CD4-positive, alpha-beta T cell (primary cell): ENCODE measurements at places on chromosomes 13 and 19. TPM values are rescaled to one million over a fixed set of nuclear protein-coding genes. Genes with fewer than 3 reads are reported as not detected.

GRCh38 chr13:97136418-97136817, 85.7 kb upstream of the MBNL2 start:
- H3K27ac ChIP-seq: no peak overlapping the region
- no peak for DNase-seq

DNA sequence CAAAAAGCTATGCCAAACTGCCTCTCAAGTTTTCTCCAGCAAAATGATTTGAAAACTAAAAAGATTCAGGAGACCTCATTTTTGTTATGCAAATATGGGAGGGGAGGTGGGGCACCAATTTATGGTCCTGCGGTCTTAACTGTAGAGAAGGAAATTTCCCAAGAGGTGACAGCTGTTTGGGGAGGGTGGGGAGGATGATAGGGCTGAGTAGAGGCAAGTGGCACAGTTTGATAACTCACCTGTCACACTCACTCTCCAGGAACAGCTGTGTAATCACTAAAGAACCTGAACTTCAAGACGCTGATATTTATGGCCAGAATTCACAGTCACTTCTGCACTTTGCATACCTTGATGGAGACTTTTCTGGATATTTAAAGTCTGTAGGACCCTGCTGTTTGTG, 232.9 kb upstream of the STARD13 start:
- no peak overlapping the region for H3K4me3 ChIP-seq
- H3K27ac ChIP-seq: no peak overlapping the region
- no peak for DNase-seq
- no peaks in the 10 kb centered on the region for H3K27me3 ChIP-seq
- no peaks in the 10 kb centered on the region for H3K36me3 ChIP-seq
- H3K4me1 ChIP-seq: no peaks in the 10 kb centered on the region

The DMKN gene
- total RNA-seq: not detected

DNA sequence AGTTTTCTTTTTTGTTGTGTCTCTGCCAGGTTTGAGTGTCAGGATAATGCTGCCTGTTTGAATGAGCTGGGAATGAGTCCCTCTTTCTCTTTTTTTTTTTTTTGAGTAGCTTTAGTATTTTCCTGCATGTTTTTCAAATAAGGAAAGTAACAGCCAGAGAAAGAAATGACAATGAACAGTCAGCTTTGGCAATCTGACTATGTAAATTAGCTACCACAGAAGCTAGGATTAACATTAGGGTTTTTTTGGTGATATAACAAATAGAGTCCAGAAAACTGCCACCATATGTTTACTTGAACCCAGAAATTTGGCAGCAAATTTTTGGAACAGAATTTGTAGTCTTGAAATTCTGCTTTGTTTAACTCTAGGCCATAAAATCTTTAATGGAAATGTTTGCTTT, 50.5 kb downstream of the SGCG start:
- no peaks in the 10 kb centered on the region for H3K27me3 ChIP-seq
- no peak overlapping the region for H3K27ac ChIP-seq
- H3K4me3 ChIP-seq: no peak overlapping the region
- DNase-seq: no peak
- H3K36me3 ChIP-seq: no peaks in the 10 kb centered on the region

The PLK5 gene
- not detected for total RNA-seq

GRCh38 chr19:48656840-48657474, 11.0 kb upstream of the CA11 start:
- H3K27ac ChIP-seq: no peak overlapping the region
- H3K27me3 ChIP-seq: no peaks in the 10 kb centered on the region
- H3K4me1 ChIP-seq: peaks cover 16% of the 10 kb centered on the region
- no peak for DNase-seq
- H3K4me3 ChIP-seq: no peak overlapping the region

GRCh38 chr19:7216373-7216902, 77.8 kb downstream of the INSR start:
- H3K27ac ChIP-seq: no peak overlapping the region
- H3K27me3 ChIP-seq: no peaks in the 10 kb centered on the region
- H3K4me1 ChIP-seq: no peaks in the 10 kb centered on the region
- no peaks in the 10 kb centered on the region for H3K36me3 ChIP-seq
- H3K4me3 ChIP-seq: no peak overlapping the region
- no peak for DNase-seq

The CEACAM4 gene
- 0.84 TPM for total RNA-seq

The OR7A5 gene
- not detected for total RNA-seq

DNA sequence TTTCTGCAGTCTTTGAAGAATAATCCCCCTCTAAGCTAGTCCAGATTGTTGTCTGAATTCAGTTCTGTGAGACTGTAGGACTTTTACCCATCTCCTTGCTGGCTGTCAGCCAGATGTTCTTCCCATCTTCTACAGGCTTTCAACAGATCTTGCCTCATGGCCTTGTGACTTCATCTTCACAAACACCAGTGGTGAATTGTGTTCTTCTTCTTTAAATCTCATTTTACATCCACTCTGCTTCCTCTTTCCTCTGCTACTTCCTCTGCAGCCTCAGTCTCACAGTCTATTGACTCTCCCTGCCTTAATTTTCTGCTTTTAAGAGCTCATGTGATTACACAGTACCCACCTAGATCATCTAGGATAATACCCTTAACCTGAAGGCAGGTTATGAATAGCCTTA, 859.0 kb upstream of the SLITRK1 start:
- H3K27ac ChIP-seq: no peak overlapping the region
- H3K36me3 ChIP-seq: no peaks in the 10 kb centered on the region
- H3K4me3 ChIP-seq: no peak overlapping the region
- no peak for DNase-seq

DNA sequence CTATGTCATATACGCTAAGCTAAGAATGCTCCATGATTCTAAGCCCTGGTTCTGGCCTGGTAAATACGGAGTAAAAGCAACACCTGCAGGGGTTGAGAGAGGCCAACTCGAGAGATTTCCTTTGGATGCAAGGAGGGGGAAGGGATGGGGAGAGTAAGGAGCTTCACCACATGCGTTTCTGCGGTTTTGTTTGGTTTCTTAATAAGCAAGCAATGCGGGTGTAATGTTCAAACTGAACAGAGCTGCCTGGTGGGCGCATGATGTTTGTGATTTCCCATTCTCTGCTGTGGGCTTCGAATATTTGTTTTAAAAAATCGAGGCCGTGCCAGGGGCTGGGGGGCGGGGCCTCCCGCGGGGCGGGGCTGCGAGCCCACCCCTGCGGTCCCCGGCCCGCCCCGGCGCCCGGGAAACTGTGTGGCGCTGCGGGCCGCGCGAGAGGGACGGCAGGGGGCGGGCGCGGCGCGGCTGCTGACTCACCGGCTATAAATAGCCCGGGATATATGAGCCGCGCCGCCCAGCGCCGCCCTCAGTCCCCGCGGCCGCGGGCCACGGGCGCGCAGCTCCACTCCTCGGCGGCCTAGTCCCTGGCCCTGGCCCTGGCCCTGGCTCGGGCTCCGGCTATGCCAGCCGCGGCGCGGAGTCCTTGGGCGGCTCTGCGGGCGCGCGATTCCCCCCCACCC, 5.1 kb downstream of the BBC3 start:
- peaks cover 13% of the 10 kb centered on the region for H3K36me3 ChIP-seq
- H3K4me3 ChIP-seq: peak overlapping the region; percentile 56
- H3K4me1 ChIP-seq: peaks cover 48% of the 10 kb centered on the region
- peak; percentile 79 for DNase-seq
- H3K27me3 ChIP-seq: no peaks in the 10 kb centered on the region
- H3K27ac ChIP-seq: no peak overlapping the region

The NLRP5 gene
- not detected for total RNA-seq

GRCh38 chr19:17323964-17324332, 10.7 kb downstream of the ANO8 start:
- H3K27me3 ChIP-seq: no peaks in the 10 kb centered on the region
- H3K27ac ChIP-seq: no peak overlapping the region
- H3K4me1 ChIP-seq: peaks cover 15% of the 10 kb centered on the region
- no peak overlapping the region for H3K4me3 ChIP-seq

The FXYD3 gene
- not detected for total RNA-seq

The LRRC63 gene
- total RNA-seq: not detected

DNA sequence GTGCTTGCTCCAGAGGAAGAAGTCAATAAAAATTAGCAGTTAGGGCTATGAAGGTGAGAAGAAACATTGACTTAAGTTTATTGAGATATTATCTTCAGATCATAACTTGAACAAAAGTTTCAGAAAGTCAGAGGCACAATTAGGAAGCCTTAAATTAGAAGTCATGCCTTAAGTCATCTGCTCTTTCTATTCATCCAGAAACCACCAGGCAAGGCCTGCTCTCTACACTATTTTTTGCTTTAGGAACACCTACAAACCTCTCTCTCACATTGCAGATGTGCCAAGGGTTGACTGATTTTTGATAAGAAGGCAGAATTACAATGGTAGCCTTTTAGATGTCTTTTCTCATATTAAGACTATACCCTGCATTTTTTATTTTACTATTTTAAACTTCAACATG, 268.7 kb downstream of the SPRY2 start:
- H3K4me1 ChIP-seq: no peaks in the 10 kb centered on the region
- no peaks in the 10 kb centered on the region for H3K36me3 ChIP-seq
- H3K27me3 ChIP-seq: no peaks in the 10 kb centered on the region
- no peak overlapping the region for H3K4me3 ChIP-seq
- no peak for DNase-seq

The ZNF534 gene
- not detected for total RNA-seq

The CLIP3 gene
- 0.47 TPM for total RNA-seq

The NLRP9 gene
- not detected for total RNA-seq

GRCh38 chr13:58080806-58081205, 449.3 kb downstream of the PCDH17 start:
- DNase-seq: no peak
- no peak overlapping the region for H3K4me3 ChIP-seq
- H3K27me3 ChIP-seq: no peaks in the 10 kb centered on the region
- no peaks in the 10 kb centered on the region for H3K36me3 ChIP-seq
- no peaks in the 10 kb centered on the region for H3K4me1 ChIP-seq
- H3K27ac ChIP-seq: no peak overlapping the region

GRCh38 chr13:91710733-91711132, 312.3 kb downstream of the GPC5 start:
- no peak for DNase-seq
- H3K27ac ChIP-seq: no peak overlapping the region
- H3K36me3 ChIP-seq: no peaks in the 10 kb centered on the region
- no peak overlapping the region for H3K4me3 ChIP-seq
- no peaks in the 10 kb centered on the region for H3K4me1 ChIP-seq
- H3K27me3 ChIP-seq: no peaks in the 10 kb centered on the region

DNA sequence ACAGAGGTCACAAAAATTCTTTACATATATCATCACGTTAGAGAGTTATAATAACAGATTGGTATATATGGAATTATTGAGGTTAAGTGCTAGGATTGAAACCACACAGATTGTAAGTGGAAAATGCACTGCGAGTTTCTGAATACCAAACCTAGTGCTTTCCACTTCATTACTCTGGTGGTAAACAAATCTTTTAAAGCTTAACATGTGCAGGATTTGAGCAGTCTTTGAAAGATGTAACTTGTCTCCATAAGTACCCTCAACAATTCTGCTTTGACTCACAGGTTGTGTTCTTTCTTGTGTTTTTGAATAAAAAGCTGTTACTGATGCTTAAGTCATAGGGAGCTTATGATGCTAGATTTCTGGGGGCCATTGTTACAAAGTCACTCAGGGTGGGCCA, 314.7 kb upstream of the DACH1 start:
- no peaks in the 10 kb centered on the region for H3K4me1 ChIP-seq
- H3K4me3 ChIP-seq: no peak overlapping the region
- H3K27me3 ChIP-seq: no peaks in the 10 kb centered on the region
- no peak for DNase-seq
- H3K36me3 ChIP-seq: no peaks in the 10 kb centered on the region
- H3K27ac ChIP-seq: no peak overlapping the region
